ENCODE measurements at places on chromosomes 12 and 14.

- no peak for DNase-seq
Observed at GRCh38 chr12:110109037-110109836, 14.9 kb upstream of the IFT81 start.

- no peak for DNase-seq
Observed at GRCh38 chr14:104598910-104599273, 5.7 kb downstream of the TMEM179 start.

GRCh38 chr14:23481979-23482822, 12.7 kb downstream of the NGDN start:
- no peak for DNase-seq

DNA sequence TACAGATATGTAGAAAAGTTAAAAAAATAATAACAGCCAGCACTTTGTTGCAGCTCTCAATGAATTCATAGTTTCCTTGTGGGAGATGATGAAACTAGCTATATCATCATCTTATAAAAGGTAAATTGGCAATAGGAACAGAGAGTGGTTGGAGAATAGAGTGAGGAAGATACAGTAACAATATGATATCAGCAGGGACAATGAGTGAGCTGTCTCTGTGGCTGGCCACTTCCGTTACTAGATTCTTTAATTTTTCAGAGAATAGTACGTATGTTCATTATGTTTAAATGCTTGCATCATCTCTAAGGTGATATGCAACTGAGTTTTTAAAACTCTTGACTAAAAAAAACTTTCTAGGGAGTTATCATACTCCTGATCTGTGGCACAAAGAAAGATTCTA, 1006.2 kb upstream of the FLRT2 start:
- no peak for DNase-seq

DNA sequence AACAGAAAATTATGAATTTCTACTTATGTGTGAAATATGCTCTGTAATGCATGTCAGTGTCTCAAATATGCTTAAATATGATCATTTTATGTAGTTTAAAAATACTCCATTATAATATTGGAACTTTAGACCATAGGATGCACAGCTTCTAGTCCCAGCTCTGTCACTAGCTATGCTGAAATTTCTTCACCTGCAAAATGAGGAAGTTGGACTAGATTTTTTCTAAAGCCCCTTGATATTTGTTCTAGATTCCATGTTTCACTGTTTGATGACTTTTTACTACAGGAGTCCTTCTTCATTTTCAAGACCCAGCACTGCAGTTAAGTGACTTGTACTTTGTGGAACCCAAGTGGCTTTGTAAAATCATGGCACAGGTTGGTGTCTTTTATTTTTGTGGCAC, 90.1 kb downstream of the LRRK2 start:
- DNase-seq = no peak

DNA sequence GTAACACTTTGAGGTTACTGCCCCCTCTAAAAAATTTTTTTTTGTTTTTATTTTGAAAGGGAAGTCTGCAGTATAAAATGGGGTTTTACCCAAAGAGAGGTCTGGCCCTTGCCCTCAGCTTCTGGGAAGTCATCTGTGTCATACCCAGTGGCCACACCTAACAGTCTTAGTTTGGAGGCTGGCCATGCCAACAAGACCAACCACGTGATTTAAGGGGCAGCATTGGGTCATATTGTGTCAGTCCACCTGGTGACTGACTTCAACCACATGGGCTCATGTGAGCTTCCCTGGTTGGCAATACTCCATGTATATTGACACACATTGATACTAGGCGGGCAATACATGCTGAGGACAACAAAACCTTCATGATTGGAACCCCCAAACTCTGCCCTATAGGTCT, 173.9 kb downstream of the GXYLT1 start:
- DNase-seq = no peak

GRCh38 chr12:56103823-56104108, 593 bp upstream of the PA2G4 start:
- no peak for DNase-seq

- no peak for DNase-seq
Observed at GRCh38 chr14:29458547-29458946, 469.1 kb downstream of the PRKD1 start.

- no peak for DNase-seq
Observed at GRCh38 chr12:54002915-54003389, 3.0 kb downstream of the HOXC9 start.

GRCh38 chr14:75972801-75973421, 8.9 kb downstream of the TGFB3 start:
- DNase-seq = no peak

- DNase-seq = no peak
Observed at GRCh38 chr14:71031000-71031399, 123.7 kb downstream of the PCNX1 start.

GRCh38 chr12:123854232-123854631, 92.1 kb downstream of the DNAH10 start:
- no peak for DNase-seq

DNA sequence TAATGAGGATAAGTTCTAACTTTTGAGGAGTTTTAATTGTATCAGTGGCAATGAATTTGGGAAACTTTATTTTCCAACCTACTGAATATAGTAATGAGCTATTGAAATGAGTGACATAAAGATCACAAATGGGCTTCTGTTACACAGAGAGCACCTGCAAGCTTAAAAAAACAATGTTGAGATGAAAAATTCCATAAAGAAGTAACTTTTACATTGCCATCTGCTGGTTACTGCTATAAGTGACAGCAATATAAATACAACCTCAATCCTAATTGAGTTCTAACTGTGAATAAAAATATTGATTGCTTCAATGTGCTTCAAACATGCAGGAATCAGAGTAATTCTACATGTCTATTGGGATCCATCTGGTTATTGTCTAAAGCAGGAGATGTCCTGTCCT, 14.2 kb downstream of the WIF1 start:
- no peak for DNase-seq

Measured in hypothalamus (tissue), 51 donors.